ENCODE measurements at places on chromosomes 4 and X. TPM values are rescaled to one million over a fixed set of nuclear protein-coding genes. Genes with fewer than 3 reads are reported as not detected.

DNA sequence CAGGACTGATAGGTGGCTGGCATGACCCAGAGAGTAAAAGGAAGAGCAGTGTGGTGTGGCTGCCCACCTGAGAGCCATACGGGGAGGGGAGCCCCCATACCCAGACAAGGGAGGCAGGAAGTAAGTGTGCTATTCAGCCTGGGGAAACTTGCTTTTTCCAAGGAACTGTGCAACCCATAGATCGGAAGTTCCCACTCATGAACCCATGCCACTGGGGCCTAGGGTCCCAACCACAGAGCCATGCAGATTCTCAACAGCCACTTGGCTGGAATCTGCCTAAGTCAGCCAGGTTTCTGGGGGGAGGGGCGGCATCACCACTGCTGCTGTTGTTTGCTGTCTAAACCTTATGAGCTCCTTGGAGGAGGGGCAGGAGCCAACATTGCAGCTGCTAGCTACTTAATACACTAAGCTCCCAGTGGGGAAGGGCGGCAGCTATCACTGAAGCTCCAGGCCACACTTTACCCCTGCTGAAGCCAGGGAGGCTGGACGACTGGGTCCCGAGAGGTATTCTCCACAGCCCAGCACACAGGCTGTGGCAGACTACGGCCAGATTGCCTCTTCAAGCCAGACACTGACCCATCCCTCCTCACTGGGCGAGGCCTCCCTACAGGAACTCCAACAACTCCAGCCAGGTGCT is 410.4 kb downstream of the INPP4B start:
- DNase-seq: no peak

Gene P2RY10
- 65.7 TPM for total RNA-seq

GRCh38 chr4:137000432-137000831 is 531.9 kb downstream of the PCDH18 start:
- no peak for DNase-seq

- DNase-seq: no peak
Measured at GRCh38 chr4:108203377-108203776, 34.6 kb upstream of the LEF1 start.

Gene IBSP
- not detected for total RNA-seq

Gene ITGB1BP2
- total RNA-seq: 6.5 TPM

DNA sequence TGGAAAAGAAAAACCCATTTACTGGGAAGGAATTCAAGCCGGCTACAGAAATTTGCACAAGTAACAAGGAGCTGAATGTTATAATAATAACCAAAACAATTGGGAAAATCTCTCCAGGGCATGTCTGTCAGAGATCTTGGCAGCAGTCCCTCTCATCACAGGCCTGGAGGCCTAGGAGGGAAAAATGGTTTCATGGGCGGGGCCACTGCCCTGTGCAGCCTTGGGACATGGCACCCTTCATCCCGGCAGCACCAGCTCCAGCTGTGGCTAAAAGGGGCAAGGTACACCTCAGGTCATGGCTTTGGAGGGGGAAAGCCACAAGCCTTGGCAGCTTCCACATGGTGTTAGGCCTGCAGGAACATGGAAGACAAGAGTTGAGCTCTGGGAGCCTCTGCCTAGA is 513.1 kb upstream of the CNKSR2 start:
- no peak for DNase-seq

Gene NPY2R
- total RNA-seq: not detected

Gene SLC9B1
- 3.7 TPM for total RNA-seq

Gene JAKMIP1
- total RNA-seq: 3.9 TPM

DNA sequence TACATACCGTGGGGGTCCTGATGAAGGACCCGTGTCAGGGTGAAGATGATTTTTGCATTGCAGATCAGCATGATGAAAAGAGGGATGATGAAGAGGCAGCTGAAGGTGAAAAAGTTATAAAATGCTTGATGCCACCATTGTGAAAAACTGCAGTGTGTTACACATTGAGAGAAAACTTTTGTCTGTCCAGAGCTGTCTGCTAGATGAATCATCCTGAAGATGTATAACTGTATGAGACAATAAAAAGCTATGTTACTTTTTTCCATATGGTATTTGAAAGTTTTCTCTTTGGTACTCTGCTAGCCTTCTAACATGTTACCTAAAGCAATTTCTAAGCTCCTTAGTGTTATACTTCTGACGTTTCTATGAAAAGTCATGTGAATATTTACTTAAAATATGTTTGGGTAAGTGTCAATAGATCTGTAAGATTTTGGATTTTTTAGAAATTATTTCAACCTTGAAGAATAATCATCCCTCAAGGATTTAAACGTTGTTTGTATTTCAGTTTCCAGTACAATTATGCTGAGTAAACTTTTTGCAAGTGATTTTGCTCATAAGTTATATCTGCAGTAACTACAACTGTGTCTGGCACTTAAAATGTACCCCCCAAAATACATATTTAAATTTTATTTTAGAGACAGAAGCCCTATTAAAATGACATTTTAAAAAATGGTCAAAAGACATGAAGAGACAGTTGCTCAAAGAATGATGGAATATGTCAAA is 9.5 kb downstream of the GNRHR start:
- no peak for DNase-seq

- no peak for DNase-seq
Measured at GRCh38 chr4:152162331-152162697, 373.6 kb downstream of the FBXW7 start.

- no peak for DNase-seq
Measured at GRCh38 chr4:112423591-112423990, 92.4 kb downstream of the NEUROG2 start.

- no peak for DNase-seq
Measured at GRCh38 chr4:150625033-150625432, 43.1 kb downstream of the MAB21L2 start.

Gene FGFBP1
- total RNA-seq: not detected

Gene RHOXF2B
- total RNA-seq: not detected

- peak; percentile 59 for DNase-seq
Measured at GRCh38 chr4:102564399-102565059, 63.4 kb downstream of the NFKB1 start.

GRCh38 chr4:187516224-187516623 is 479.3 kb upstream of the ZFP42 start:
- no peak for DNase-seq

- DNase-seq: no peak
Measured at GRCh38 chrX:97882306-97882705, 998.6 kb downstream of the RPA4 start.
